ENCODE measurements at places on chromosomes 7 and 10.
A peak's percentile ranks its signal among the peaks of the same experiment; 100 is the strongest.

DNA sequence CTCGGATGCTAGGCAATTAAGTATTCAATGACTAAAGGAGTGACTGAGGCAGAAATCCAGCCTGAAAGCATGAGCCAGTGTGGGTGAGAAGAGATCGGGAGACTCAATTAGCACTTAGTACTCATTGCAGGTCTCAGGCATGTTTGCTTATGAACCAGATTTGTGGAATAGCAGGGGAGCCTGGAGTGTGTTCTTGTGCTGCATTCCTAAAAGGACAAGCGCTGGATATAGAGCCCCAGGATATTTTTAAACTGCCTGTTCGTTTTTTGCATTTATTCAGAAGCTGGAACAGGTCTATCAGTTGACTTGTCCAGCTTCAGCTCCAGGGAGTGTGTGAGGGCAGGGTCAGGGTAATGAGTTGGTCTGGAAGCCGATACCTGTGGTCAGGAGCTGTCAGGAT lies 120.3 kb downstream of the BMPER start:
- no peak for DNase-seq

GRCh38 chr7:69749994-69750393 lies 151.7 kb downstream of the AUTS2 start:
- no peak for DNase-seq

DNA sequence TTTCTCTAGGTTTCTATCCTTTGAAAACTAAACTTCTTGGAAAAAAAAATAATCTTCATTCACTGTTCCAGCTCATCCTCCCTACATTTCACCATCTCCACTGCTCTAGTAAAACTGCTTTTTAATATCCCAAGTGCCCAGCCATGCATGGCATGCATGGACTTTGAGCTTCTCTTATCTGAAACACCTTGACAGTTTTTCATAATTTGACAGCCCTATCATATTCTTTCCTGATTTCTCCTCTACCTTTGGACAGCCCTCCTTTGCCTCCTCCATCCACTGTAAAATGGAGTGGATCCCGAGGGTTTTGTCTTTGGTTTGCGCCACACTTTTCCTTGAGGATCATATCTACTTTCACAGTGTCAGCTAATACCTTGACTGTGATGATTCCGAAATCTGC lies 212.8 kb downstream of the ANK3 start:
- no peak for DNase-seq

DNA sequence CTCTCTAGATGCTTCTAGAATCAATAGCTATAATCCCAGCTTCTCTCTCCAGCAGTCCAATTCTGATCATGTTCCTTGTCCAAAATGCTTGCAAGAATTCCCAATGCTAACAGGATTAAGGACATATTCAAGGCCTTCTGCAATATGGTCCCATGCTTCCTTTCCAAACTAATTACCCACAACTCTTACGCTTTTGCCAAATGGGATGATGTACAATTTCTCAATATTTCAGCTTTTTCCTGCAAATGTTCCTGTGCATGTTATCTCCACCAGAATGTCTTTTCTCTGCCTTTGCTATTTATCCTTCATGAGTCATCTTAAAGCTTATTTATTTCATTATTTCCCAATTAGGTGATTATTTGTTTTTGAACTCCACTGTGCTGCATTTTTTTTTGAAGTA lies 556.4 kb downstream of the SORCS1 start:
- DNase-seq = no peak

DNA sequence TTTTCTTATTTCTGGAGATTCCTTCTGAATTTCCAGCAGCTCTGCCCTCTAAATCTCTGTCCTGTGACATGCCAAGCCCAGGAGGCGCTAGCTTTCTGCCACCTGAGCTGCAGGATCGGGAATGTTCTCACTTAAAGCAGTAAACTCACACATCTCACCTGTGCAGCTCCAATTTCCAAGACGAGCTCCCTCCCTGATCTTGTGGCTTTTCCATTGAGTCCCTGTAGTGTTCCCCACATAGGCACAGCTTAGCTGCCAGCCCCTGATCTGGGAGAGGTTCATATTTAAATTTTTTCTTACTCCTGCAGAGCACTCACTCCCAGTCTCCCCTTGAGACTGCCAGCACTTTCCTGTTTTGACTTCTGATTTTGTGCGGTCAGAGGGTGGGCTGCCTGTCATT lies 479.3 kb downstream of the GLRX3 start:
- DNase-seq = no peak

GRCh38 chr7:76257973-76258372 lies 44.5 kb upstream of the HSPB1 start:
- no peak for DNase-seq

- DNase-seq = peak; percentile 78
Measured at GRCh38 chr7:80288175-80289122, 153.8 kb downstream of the GNAI1 start.

DNA sequence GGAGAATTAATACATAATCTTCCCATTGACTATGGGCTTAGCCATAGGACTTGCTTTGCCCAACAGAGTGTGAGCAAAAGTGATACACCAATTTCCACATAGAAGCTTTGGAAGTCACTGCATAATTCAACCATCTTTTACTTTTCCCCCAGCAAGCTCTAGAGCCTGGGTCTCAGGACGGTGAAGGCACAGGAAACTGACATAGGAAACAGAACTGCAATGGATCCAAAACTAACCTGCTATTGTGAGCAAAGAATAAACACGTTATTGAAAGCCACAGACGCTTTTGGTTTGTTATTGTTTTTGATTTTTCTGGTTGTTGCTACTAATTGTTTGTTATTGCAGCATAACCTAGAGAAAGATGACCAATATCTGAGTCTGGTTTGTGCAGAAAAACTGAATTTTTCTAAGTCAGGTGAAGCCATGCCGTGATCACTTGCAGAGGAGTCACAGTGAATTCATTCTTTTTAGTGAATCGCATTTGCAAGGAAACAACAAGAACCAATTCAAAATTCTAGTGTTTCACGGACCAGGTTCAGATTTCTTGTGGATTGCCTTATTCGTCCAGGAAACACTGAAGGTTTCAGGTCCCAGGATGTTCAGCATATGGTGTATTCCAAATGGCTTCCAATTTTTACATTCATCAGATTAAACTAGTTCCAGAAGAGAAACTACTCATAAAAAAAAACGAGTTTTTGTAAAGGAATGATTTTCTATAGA lies 52.8 kb downstream of the CUBN start:
- DNase-seq = no peak

- DNase-seq = no peak
Measured at GRCh38 chr10:82213784-82214183, 338.8 kb downstream of the NRG3 start.

GRCh38 chr7:39709768-39710311 lies 86.5 kb downstream of the RALA start:
- DNase-seq = peak; percentile 62

GRCh38 chr7:155741082-155741481 lies 71.2 kb downstream of the SHH start:
- DNase-seq = no peak

GRCh38 chr7:115516341-115516740 lies 514.2 kb downstream of the TFEC start:
- DNase-seq = no peak

DNA sequence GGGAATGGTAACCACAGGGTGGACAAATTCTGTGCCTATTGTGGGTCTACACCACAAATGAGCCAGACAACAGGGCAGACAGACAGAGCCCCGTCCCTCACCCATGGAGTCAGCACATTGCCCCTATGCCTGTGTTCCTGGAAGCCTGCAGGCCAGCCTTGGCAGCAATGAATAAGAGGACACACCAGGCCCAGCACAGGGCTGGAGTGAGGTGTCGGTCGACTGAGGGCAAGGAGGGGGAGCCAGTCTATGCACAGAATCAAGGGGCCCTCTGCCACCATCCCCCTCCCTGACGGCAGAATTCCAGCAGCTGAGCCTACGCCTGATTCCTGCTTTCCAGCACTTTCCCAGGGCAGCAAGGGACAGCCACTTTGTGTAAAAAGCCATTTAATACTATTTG lies 98.2 kb downstream of the CALN1 start:
- no peak for DNase-seq

- DNase-seq = peak; percentile 53
Measured at GRCh38 chr10:29657719-29658274, 23.0 kb upstream of the SVIL start.

DNA sequence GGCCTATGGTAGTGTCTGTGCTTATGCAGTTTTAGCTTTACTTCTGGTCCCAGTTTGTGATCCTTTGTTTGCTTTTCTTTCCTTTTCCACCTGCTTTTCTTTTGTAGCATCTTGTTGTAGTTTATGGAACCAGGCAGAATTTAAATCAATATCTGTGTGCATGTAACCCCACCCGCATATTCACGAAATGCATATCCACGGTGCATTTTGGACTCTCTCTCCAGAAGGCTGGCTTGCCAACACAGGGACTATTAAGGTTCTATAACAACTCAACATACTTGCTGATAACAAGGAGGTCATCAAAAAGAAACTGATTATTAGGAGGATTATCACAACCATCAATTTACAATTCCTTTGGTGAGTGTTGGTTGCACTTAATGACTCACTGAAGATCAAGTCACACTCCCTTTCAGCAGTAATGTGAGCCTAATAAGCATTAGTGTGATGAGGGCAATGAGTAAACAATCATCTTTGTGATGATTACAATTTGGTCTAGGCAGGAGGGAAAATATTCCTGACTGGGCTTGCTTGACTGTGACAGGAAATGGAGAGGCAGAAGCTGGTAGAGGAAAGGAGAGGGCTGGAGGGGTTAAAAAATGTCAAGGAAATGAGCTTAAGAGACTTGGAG lies 378.6 kb downstream of the REEP3 start:
- no peak for DNase-seq

GRCh38 chr7:149723082-149723767 lies 50.2 kb downstream of the ZNF467 start:
- DNase-seq = no peak

DNA sequence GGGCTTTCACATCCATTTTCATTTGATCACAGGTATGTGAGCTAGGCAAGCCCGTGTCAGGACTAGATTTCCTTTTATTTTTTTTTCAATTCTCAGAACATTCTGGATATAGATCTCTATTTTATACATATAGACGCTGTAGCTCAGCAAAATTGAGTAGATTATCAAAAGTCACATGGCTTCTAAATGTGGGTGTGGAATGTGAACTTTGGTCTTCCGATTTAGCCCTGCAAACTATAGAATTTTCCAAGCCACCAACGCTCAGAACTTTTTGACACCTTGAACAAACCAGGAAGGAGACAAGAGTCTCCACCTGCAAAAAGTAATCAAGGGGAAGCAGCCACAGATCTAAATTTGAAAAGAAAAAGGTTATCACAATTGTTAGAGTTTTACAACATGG lies 15.9 kb upstream of the FFAR4 start:
- DNase-seq = no peak

All from astrocyte of the hippocampus (primary cell).